ENCODE measurements at places on chromosomes 1 and 21.

GRCh38 chr1:186139115-186139514 lies 235.9 kb downstream of the TPR start:
- no peak for DNase-seq

DNA sequence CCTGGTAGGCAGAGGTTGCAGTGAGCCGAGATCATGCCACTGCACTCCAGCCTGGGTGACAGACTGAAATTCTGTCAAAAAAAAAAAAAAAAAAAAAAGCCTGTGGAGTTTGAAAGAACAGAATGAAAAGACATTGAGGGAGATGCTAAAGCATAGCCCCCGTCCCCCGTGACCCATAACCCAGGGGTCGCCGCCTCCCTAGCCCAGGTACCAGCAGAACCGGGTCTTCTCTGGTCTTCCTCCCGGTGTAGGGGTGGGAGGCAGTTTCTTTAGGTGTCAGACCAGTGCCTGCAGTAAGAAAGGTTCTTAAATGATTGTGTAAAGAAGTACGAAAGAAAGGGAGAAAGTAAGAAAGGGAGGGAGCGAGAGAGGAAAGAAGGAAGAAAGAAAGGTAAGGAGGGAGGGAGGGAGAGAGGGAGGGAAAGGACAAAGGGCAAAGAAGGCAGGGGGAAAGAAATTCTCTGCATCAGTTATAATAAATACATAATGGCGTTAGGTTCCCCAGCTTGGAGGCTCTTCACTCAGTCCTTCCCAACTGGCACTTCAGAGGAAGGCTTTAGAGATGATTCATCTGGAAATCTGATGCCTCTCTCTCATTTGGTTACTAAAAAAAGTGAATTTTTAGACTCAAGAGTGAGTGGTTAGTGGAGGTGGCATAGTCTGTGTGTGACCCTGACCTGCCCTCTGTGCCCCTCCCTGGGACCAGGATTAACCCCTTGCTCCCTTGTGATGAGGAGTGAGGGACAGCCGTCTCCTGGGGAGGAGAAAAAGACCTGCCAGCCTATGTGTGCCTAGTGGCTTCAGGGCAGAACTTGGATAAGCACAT lies 1.1 kb downstream of the IL24 start:
- no peak for DNase-seq

DNA sequence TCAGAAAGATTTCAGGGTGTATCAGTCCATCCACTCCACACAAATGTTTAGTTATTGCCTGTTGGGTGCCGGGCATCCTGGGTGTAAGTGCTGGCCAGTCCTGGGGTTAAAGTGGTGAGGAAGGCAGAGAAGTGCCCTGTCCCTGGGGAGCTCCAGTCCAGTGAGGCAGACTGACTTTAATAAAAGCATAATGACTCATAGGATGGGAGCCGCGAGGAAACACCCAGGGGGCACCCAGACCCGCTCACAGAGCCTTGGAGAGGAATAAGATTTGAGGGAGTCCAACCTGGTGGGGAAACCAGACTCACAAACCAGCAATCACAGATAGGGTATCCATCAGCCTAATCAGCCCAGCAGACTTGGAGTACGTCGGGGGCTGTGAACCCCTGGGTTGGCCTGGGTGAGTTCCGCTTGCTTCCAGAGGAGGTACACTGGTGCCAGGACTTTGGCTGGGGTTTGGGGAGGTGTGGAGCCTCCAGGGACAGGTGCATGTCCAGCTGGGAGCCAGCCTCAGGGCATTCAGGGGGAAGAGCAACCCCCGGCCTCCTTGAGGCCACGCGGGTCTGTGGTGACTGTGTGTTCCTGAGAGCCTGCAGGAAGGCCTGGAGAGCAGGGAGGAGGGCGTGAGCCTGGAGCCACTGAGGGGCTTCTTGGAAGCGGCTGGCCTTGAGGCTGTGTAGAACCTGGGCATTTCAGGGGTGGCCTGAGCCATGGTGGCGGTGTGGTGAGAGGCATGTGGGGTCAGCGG lies 3.7 kb downstream of the PEAR1 start:
- DNase-seq, result no peak

DNA sequence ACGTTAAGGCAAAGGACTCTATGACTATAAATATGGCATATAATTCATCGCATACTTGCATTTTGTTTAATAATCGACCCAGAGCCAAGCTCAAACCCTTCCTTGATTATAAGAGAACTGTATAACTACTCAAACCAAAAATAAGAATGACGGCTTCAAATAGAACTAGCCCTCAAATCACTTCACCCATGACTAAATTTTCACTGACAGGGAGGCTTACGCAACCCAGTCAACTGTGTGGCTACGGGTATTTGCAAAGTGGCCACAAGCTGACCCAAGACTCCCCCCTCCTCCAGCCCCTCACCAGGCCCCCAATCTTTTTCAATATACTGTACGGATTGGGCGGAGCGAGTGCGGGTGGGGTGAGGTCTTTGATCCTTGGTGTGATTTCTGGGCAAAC lies 268.3 kb downstream of the ASTN1 start:
- no peak for DNase-seq

DNA sequence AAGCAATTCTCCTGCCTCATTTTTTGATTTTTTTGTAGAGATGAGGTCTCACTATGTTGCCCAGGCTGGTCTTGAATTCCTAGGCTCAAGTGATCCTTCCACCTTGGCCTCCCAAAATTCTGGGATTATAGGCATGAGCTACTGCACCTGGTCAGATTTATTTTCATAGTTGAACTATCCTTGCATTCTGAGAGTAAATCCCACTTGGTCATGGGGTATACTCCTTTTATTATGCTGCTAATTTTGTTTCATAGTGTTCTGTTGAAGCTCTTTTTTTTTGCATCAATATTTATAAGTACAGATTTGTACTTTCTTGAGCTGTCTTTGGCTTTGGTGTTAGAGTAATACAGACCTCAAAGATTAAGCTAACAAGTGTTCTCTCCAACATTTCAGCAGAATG lies 12.8 kb upstream of the CCSAP start:
- DNase-seq, result no peak

DNA sequence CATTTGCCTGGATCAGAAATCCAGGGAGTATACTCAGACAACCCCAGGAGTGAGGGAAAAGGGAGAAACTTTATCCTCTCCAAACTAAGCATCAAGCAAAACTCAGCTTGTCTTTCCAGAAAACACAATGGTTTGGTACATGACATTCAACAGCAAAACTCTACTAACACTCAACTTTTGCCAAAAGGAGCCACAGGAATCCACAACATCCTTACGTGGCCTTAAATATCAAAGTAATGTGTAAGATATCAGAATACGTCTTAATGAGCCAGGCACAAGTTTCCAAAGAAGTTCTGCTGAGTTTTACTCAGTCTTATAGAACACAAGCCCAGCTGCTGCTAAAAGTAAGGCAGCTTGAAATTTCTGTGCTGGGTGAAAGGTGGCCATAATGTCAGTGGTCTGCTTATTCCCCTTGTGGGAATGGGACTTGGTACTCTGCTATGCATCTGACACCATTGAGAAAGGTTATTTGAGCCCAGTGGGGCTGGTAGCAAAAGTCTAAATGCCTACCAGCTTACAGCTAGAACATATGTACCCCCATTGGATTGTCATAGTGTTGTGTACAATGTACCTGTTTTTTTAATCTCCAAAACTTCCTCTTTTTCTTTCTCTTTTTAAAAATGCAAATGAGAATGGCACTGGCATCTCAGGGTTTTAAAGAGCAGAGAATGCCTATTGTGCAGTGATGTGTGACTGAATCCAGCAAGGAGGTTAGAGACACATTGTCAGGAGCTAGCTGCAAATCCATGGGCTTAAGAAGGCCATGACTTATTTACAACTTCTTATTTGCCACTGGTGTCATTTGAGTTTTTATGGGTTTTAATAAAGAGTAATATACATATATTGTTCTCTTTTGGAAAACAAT lies 62.0 kb upstream of the ST6GALNAC3 start:
- no peak for DNase-seq

DNA sequence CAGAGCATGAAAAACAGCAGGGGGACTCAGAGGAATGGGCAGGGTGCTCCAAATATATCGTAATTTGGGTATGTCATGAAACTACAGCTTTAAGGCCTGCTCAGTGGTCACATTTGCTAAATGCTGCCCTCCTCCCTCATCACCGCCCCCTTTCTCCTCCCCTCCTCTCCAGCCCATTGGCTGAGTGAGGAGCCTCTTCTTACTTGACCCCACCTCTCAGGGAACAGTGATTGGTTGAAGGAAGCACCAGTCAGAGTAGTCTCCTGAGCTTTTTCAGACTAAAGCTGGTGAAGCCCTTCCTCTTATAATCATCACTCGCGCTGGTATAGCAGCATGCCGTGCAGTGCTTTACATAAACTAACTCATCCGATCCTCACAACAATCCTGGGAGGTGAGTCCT lies 10.0 kb upstream of the TTC39A start:
- DNase-seq, result no peak

- no peak for DNase-seq
Measured at GRCh38 chr1:88060750-88061491, 623.2 kb upstream of the PKN2 start.

Data from skeletal muscle cell (primary cell).